Stimulated activated CD4-positive, alpha-beta T cell treated with anti-CD3 and anti-CD28 coated beads, TNF-alpha, amount 100 ng/mL, for 24 hours (primary cell): ENCODE measurements at places on chromosomes 5 and 9.

DNA sequence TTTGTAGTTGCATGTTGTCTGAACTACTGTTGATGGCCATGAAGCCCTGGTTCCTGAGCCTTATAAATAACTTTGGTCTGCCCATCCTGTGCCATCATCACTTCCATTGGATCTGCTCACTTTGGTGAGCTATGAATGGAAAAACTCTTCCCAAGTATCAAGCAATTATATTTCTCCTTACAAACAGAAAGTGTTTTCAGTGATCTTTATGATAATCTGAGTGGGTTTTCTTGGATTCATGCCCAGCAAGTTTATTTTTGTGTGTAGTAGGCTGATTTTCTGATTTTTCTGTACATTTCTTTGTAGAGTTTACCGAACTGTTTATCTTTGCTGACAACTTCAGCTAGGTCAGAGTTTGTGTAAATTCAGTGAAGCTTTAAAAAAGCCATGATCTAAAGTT lies 31.0 kb downstream of the CAMK4 start:
- no peak for DNase-seq

DNA sequence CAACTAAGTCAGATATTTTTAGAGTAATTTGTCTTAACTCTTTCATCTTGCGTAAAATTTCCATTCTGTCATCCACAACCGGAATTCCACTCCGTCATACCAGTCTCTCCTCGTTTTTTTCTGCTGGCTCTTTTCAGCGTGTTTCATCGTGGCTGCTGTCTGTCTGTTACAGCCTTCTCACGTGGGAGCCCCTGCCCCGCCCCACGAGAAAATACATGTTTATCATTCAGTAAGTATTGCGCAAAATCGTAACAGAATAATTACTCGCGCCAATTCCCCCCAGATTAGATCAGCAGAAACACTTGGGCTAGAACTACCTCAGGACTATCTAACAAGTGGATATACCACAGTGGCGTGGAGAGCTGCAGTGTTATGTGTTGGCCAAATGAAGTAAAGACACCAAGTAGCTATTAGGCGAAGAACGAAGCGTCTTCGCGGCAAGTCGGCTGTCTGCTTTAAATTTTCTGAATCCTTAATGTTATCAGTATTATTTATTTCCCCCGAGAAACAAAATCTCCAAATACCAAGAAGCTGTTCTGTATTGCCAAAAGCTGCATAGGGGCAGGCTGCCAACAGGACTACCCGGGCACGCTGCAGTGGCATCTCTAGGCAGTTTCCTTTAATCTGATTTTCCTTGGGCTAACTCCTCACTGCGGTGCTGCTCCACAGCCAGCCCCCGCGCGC lies 566 bp upstream of the FOCAD start:
- peak; percentile 20 for DNase-seq

DNA sequence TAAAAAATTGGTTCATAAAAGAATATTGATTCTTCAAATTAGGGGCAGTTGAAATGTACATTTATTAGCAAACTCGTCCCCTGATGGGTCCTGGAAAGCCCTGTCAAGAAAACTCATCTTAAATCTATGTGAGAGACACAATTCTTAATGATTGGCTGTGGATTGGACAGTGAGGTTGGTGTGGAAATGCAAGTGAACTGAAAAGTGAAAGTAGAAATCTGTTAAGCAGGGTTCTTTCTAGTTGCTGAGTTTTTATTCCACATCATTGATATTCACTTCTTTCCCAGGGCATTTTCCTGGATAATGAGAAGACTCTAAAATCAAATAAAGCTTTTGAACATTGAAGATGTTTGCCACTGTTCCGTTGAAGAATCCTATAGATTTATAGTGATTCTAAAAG lies 292.4 kb downstream of the MAST4 start:
- no peak for DNase-seq

GRCh38 chr5:14465116-14465515 lies 116.5 kb upstream of the OTULINL start:
- no peak for DNase-seq

GRCh38 chr5:37478121-37478894 lies 99.2 kb downstream of the WDR70 start:
- DNase-seq = no peak

- DNase-seq = peak; percentile 70
These were observed 5.6 kb upstream of the IRF1 start for GRCh38 chr5:132496191-132496630.

GRCh38 chr5:81288021-81288433 lies 13.4 kb upstream of the ZCCHC9 start:
- no peak for DNase-seq

- no peak for DNase-seq
These were observed 80.5 kb downstream of the FNBP1 start for GRCh38 chr9:129962451-129962864.

DNA sequence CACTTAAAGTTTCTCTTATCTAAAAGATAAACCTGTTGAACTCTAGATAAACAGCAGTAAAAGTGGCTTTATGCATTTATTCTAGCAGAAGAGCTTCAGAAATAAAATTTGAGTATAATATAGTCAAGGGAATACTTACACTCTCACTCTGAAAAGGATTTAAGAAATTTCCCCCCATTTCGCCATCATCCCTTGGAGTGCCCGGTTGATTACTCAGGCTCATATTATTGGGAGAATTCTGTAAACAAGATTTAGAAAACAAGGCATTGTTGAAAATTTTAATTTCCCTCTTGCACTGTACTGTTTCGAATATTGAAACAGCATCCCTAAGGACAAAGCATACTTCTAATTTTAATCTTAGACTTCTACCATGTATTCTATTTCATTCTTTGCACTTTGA lies 34.5 kb upstream of the ACOT12 start:
- DNase-seq = no peak

DNA sequence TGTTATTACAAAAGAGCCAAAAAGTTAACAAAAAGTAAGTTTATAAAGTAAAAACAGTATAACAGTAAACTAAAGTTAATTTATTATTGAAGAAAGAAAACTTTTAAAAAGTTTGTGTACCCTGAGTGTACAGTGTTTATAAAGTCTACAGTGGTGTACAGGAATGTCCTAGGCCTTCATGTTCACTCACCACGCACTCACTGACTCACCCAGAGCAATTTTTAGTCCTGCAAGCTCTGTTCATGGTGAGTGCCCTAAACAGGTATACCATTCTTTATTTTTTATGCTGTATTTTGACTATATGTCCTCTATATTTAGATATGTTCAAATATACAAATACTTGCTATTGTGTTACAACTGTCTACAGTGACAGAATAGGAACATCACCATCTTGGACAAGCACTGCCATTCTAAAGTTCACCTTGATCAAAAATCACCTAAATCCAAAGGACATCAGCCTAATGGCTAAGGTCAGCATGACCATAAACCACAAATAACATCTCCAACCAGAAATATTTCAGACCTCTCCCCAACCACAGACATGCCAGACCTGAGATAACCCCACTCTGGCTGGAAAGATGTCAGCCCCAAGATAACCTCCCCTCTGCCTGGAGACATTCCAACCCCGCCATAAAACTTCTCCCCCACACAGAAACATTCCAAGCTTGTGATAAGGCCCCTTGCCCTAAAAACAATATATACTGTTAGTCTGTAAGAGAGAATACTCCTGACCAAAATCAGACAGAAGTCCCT lies 56.1 kb downstream of the AGXT2 start:
- DNase-seq = no peak

- no peak for DNase-seq
These were observed 3.0 kb upstream of the ZBTB34 start for GRCh38 chr9:126857261-126857960.

GRCh38 chr9:136568288-136569081 lies 22.6 kb upstream of the NOTCH1 start:
- DNase-seq = no peak

DNA sequence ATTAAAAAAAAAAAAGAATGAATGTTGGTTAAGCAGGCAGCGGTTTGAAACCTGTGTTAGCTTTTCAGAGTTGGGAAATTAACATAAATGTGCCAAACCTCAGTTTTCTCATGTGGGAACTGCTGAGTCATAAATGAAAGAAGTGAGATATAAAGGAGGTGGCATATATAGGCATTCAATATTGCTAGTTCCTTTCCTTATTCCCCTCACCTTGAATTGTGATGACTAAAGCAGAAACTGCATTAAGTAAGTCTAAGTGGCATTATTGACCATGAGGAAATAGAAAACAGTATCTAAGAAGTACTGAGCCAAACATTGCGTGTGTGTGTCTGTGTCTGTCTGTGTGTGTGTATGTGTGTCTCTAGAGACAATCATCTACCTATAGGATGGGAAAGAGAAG lies 691.2 kb downstream of the TLR4 start:
- DNase-seq = no peak
